Activated effector memory CD4-positive, alpha-beta T cell treated with Interleukin-2 at 50 U/mL for 16 hours (primary cell): ENCODE measurements at places on chromosomes 5 and 9.

DNA sequence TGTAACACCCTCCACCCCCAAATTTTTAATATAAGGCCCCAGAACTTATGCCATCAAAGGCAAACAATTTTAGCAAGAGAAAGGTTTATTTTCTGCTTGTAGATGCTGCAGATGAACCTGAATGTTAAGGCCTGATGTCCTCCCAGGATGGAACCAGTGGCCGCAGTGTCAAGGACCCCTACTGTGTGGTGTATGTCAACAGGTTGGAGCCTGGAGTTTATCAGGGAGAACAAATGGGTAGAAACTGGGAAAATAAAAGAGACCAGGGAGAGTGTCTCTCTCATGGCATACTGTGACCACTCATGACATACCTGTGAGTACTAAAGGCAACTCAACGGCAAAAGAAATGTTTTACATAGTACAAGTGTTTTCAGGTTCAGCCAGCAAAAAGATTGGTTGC is 34.5 kb upstream of the LMNB1 start:
- DNase-seq = no peak

DNA sequence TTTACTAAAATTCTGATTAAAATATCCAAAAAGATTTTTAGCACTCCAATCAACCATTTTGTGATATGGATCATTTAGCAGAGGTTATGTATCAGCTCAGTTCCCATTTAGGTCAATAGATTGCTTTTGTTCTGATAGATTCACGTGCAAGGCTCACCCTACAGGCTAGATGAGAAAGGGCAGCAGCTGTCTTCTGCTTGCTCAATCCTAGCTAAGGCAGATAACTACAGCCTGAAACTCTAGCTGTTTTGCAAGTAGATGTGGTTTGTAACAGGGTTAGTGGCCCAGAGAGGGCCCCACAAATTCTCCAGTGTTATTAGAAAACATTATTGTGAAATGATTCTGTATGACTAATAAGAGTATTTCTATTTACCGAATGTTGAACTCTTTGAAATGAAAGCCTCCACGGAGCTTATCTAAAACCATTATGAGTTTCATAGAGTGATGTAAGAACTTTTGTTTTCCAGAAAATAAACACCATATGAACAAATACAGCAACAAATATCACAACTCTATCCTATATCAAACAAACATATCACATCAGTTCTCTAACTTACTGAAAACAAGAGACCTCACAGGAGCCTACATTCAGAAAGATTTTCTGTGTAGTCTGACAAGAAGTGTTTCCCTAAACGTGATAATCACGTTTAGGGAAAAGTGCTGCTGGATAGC is 841.9 kb upstream of the ACO1 start:
- peak; percentile 7 for DNase-seq

DNA sequence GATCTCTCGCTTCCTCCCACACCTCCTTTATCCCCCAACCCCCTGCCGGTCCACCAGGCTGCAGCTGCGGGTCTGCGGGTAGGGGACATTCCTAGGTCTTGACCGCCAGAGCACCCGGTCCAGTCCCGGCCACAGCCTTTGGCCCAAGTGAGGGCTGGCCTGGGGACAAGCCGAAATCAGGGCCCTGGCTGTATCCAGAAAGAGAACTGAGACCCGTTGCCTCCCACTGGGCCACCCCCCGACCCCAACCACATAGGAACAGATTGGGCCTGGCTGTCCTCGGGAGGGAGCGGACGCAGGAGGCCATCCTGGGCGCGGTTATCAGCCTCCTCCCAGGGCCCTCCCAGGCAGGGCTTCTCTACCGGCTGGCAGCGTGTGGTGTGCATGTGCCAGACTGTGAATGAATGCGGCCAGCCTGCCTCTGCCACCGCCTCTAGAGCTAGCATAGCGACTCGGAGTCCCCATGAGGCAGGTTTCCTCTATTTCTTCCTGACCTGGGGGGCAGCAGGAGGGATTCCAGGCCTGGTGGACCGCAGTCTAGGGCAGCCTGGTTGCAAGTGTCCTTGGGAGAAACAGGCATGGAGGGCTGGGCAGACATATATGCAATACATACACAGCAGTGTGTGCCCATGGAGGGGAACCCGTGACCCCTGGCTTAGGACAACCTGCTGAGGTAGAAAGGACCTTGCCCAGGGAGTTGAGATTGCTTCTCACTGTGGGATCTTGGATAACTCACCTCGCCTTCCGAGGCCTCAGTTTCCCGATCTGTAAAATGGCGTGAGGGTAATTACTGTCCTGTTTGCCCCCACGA is 1.2 kb downstream of the N4BP3 start:
- DNase-seq = peak; percentile 42

DNA sequence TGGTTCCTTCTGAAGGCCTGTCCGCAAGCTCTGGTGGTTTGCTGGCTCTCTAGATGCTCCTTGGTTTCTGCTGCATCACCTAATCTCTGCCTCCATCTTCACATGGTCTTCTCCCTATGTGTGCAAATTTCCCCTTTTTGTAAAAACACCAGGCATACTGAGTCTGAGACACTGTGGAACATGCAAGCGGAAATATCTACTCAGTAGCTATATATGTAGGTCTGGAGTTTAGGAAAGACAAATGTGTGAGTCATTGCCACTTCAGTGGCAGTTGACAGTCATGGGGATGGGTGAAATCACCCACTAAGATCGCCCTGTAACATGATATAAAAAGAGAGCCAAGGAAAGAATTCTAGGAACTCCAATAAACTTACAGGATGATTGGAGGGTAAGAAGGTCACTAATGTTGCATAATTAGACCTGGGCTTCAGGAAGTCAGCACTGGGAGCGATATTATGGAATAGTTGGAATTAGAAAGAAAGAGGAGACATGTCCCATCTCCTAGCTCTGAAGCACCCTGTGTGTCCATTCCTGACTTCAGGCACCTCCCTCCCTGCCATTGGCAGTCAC is 22.7 kb upstream of the UBLCP1 start:
- no peak for DNase-seq

- DNase-seq = no peak
Measured at GRCh38 chr9:98217255-98217654, 24.8 kb upstream of the CORO2A start.

DNA sequence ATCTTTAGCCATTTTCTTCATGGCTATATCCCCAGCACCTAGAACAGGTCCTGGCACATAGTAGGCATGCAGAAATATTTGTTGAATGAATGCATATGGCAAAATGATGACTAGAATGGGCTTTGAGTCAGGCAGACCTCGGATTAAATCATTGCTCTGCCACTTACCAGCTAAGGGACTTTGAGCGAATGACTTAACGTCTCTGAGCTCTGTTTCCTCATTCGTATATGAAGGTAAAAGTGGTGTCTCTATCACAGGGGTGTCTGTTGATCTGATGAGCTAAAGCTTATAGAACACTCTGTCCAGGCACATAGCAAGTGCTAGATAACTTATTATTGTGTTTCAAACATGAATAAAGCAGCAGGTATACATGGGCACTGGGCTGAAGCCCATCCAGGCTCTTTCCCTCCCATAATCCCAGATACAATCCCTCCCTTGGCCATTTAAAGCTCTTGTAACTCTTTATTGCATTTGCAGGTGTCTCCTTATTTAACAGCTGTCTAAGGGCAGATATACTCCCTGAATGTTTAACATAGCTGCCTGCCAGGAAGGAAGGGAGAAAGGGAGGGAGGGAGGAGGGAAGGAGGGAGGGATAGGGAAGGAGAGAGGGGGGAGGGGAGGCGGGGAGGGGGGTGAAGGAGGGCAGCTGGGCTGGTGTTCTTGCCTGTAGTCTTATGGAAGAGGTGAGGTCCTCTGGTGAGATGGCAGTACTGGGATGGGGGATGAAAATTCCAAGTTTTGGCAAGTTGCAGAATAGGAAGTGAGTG is 23.2 kb upstream of the STXBP1 start:
- DNase-seq = no peak

DNA sequence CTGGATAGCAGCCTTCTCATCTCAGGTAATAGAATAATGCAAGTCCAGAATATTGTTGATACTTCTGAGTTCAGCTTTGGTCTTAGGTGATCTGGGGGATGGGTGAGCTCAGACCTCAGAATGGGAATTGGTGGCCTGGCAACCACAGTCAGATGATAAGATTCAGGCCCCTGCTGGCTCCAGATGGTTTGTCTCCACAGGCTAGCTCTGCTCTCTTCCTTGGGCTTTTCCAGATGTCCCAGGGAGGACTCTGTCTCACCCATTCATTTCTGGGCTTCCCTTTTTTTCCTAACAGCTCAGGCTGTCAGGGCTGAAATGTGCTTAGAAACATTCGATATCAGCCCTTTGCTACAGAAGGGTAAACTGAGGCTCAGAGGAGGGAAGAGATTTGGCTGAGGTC is 17.6 kb upstream of the TNFSF15 start:
- DNase-seq = no peak

- no peak for DNase-seq
Measured at GRCh38 chr5:61435368-61435767, 103.3 kb downstream of the ZSWIM6 start.

- no peak for DNase-seq
Measured at GRCh38 chr5:98349251-98349989, 424.0 kb upstream of the RGMB start.

DNA sequence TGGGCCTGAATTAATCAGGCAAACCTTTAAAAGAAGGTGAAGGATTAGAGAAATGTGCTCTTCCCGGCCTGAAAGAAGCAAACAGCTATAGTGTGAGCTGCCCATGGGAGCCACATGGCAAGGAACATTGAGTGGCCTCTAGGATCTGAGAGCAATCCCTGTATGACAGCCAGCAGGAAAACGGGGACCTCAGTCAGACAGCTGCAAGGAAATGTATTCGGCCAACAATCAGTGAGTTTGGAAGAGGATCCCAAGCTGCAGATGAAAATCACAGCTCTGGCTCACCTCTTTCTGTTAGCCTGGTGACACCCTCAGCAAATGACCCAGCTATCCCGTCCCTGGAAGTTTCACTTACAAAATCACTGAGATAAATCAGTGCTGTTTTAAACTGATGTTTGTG is 309.2 kb downstream of the SH3GL2 start:
- no peak for DNase-seq

DNA sequence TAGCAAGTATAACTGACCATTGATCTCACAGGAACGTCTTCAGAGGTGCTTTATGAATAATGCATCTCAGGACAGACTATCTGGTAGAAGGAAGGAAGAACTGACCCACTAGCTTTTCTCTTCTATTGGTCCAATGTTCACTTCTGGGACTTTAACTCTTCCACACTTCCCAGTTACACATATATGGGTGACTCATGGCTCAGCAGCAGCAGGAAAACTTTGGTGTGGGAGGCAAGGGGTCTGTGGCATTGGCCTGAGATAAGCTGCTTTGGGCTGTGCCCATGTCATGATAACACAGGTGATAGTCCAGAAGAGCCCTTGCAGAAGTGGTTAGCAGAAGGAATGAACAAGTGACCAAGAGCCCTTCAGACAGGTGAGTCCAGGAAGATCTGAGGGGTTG is 148.8 kb downstream of the RAB3C start:
- DNase-seq = no peak

DNA sequence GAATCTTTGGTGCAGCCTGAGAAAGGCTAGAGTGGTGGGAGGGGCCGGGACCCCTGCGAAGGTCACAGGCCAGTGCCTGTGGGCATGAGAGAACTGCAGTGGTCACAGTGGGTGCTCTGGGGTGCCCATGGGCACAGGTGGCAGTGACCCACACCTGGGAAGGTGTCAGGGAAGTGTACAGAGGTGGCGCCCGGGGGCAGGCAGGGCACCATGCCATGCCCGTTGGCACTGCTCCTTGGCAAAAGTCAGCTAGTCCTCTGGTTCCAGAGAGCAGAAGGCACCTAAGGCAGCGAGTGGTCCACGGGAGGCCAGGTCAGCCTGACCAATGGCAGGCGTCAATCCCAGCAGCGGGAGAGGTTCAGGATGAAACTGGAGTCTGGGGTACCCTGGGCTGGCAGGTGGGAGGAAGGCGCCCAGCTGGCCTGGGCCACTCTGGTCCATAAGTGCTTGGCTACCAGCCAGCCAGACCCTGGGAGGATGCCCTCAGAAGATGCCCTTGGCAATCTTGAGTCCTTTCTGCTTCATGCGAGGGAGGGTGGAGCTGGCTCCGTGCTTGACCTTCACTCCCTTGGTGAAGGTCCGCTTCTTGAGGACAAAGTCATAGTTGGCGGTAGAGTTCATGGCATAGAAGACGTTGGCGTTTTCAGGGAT is 22.8 kb downstream of the RALGDS start:
- no peak for DNase-seq
